ENCODE measurements at places on chromosomes 16 and 17.

- DNase-seq, result no peak
Measured at GRCh38 chr17:50345432-50346312, at the start of gene XYLT2. XYLT2 (plus strand) TSS chr17:50346126; CDS start chr17:50346141, 15 bp downstream.

DNA sequence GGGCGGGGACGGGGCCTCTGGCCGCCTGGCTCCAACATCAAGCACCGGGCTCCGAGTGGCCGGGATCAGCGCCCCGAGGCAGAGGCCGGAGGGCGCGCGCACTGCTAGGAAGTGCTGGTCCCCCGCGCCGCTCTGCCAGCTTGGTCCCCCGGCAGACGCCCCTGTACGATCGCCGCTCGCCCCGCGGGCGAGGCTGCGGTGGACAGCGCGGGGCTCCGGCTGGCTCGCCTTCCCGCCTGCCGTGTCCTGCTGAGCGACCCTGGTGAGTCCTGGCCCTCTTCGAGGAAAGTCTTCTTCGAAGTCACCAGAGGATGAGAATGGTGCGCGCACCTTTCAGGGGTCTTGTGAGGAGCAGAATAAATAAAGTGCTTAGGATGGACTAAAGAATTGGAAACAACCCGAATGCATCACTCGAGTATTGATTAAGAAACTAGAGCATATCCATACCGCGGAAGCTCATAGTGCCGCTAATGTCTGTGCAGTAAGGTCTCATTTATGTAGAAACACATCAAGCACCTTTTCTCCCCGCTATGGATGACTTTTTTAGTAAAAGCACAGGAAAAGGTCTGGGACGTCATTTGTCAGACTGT, 392 bp downstream of the ZNF213 start:
- no peak for DNase-seq

- DNase-seq, result no peak
Measured at GRCh38 chr17:38559051-38559879, 46.5 kb downstream of the SRCIN1 start.

DNA sequence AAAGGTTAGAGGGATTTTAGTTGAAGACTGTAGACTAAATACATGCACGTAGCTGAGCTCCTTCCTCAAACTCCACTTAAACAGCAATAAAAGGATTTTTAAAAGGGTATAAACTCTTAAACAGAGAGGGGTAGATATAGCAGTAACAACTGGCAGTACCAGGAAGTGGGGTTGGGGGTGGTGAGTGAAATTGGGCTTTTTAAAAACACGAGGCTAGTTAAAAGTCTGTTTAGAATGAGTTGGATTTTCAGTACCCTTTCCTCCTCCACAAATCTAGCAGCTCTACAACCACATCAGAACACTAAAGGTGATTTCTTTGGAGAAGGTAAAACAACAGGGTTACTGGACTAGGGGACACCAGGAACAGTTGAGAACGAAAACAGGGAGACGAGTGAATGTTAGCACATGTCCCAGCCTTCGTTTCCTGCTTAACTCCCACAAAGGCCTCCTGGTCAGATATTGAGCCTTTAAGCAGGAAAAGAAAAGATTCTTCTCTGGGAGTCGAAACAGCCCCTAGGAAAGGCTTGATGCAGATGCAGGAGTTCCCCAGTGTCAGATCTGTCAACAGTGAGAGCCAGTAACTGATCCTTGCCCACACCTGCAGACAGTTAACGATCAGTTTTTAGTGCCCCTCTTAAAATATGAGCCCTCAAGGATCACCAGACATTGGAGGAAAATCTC, 13.8 kb downstream of the NETO2 start:
- no peak for DNase-seq

GRCh38 chr17:15740570-15741120, 8.6 kb downstream of the TBC1D26 start:
- no peak for DNase-seq

DNA sequence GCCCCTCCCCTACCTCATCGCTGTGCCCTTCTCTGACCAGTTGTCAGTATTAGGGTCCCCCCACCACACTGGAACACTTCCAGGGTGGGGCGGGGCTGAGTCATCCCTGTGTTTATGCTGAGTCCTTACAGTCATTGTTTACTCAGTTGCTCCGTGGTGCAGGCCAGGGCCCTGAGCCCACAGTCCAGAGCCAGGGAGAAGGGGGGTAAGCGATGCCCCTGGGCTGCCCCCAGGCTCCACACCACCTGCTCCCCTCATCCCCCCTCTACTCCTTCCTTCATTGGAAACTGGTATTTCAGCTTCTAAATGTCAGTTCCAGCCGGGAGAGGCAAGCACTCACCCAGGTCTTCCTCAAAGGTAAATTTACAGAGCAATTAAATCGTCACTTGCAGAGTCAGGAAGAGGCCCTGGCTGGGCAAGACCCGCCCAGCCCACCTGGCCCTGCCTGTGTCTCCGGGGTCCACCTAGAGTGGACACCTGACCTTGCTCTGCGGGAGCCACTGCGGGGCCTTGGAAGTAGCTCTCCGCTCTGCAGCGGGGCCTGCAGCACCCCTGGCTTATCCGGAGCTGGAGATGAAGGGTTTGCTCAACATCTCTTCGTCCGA, 4.8 kb downstream of the ATP2A3 start:
- DNase-seq, result no peak

- DNase-seq, result peak; percentile 0
Measured at GRCh38 chr17:34720760-34721159, 141.4 kb downstream of the TMEM132E start.

All from HS-5 (cell line).